ENCODE measurements at places on chromosomes 2 and 18.

- no peak for DNase-seq
These were observed 218.4 kb upstream of the HS6ST1 start for GRCh38 chr2:128536925-128537620.

GRCh38 chr2:98300141-98300874 is 45.9 kb upstream of the CNGA3 start:
- DNase-seq: no peak

- DNase-seq: no peak
These were observed 7.3 kb downstream of the IRS1 start for GRCh38 chr2:226792155-226792881.

- no peak for DNase-seq
These were observed 57.6 kb downstream of the PXDN start for GRCh38 chr2:1686784-1687105.

DNA sequence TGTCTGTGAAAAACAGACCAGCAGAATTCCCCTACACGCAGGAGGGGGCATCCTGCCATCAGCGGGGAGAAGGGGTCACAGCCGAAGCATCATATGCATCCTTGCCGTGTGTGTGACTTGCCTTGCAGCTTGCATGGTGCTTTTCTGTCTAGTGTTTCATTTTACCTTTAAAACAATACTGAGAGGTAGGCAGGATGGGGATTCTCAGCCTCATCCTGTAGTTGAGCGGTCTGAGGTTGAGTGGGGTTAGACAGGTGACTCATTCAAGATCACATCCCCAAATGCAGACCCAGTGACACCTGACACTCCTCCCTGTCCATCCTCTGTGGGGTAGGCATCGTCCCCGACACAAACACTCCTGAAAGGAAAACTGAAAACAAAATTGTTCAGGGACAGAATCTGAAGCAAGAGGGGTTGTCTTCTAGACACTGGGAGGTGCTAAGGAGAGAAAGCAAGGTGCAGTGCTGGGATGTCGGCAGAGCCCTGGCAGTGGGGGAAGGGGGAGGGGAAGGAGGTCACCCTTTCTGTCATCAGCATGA is 7.9 kb downstream of the ARL4C start:
- peak; percentile 37 for DNase-seq

DNA sequence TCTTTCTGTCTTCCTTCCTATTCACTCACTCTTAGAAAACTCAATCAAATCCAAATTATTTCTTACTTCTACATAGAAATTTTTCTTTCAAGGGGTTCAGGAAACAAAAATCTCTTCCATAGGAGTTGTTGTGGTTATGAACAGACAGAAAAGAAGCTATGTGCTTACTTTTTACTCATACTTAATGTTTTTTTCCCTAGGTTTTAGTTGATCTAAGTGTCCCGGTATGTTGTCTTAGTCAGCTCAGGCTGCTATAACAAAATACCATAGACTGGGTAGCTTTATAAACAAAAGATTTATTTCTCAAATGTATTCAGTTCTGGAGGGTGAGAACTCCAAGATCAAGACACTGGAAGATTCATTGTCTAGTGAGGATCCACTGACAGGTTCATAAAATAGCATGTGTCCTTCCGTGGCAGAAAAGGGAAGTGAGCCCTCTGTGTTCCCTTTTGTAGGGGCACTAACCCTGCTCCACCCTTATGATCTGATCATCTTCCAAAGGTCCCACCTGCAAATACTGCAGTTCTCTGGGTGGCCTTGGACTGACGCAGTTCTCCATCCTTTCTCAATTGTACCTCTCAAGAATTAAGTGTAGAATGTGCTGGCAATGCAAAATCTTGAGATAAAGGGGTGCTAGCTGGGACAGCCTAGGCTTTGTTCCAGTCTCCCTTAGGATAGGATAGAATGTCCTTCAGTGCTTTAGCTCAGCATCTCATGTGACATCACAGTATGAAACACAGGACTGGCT is 14.4 kb upstream of the VRK2 start:
- no peak for DNase-seq

- no peak for DNase-seq
These were observed 15.3 kb downstream of the SNORC start for GRCh38 chr2:232885264-232885961.

- DNase-seq: no peak
These were observed 73.1 kb downstream of the DNAH7 start for GRCh38 chr2:195995499-195995898.

DNA sequence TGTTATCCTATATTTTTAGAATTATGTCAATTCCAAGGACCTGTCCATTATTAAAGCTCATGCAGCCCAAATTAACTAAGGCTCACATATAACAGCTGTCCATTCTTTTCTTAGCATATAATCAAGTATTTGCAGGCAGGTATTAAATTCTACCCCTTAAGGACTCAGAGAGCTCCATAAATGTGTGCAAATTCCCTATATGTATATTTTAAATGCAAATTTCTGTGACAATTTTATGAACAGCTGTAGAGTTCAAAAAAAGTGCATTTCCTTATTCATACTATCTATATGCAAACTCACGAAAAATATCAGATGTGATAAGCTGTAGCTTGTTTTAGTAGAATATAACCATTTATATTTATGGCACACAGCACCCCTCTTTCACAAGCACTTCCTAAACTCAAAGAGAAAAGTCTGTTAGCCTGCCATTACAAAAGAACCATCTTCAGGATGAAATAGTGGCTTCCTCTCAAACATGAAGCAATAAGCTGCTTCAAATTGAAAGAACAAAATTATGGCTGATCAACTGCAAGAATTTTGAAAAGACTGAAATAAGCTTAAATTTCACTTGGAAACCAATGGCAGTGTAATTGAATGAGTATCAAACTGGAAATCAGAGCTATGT is 155.0 kb upstream of the REG3G start:
- DNase-seq: no peak

DNA sequence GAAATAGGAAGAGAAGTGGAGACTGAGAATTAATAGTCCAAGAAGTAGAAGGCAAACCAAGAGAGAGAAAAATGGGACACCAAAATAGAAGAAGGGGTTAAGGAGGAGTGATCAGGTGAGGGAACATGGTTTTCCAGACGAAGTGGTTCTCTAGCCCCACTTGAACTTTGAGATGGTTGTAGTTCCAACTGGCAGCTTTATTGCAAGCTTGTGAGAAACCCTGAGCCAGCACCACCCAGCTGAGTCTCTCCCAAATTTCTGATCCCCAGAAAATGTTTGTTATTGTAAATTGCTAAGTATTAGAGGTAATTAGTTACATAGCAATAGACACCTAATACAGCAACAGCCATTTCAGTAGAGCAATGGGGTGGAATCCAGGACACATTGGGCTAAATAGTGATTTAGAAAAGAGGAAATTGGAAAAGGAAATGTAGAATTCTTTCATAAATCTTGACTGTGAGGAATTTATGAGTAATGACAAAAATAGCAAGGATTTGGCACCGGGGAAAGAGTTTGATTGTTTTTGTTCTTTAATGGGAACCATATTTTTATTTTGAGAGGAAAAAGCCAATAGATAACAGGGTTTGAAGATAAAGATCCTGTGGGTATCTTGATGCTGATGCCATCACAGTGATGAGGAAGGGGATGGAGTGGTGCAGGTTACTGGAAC is 62.1 kb upstream of the XDH start:
- DNase-seq: no peak

Measured in stimulated activated CD4-positive, alpha-beta T cell treated with anti-CD3 and anti-CD28 coated beads, Interleukin-12 subunit alpha, Interleukin-12 subunit beta, amount 100 ng/mL, for 48 hours (primary cell).